NCI-H748 treated with DMSO at 0.1 percent for 48 hours (cell line): ENCODE measurements at places on chromosomes 13 and 19.

DNA sequence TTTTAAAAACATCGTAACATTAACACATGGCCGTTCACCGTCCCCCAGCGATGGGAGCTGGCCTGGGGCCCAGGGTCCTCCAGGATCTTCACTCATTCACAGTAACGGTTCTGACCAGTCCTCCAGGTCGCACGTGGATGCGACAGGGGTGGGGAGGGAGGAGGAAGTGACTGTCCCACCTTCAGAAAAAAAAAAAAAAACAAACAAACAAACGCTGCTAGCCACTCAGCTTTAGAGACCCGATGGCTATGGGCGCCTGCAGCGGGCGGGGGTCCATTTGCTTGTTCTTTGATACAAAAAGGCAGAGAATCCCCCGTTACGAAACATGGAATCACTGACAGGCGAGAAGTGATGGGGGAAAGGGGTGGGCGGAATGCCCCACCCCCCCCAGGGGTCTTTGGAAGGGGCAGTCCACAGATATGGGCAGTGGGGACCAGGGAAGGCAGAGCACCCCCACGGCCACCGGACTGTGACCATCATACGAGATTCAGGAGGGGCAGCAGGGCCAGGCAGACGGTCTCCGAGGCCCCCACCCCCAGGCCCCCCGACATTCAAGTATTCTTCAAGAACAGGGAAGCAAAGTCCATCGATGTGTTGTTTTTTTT lies 13.3 kb downstream of the MKNK2 start:
- no peak for DNase-seq

DNA sequence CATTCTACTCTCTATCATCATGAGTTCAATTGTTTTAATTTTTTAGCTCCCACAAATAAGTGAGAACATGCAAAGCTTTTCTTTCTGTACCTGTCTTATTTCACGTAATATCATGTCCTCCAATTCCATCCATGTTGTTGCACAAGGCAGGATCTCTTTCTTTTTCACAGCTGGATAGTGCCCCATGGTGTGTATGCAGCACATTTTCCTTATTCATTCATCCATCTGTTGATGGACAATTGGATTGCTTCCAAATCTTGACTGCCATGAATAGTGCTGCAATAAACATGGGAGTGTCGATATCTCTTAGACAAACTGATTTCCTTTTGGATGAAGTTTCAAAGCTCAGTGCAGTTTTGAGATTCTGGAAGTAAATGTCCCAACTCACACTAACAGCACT lies 326.9 kb downstream of the FGF9 start:
- peak; percentile 98 for DNase-seq

GRCh38 chr13:73833325-73834070 lies 300.7 kb downstream of the KLF12 start:
- no peak for DNase-seq

DNA sequence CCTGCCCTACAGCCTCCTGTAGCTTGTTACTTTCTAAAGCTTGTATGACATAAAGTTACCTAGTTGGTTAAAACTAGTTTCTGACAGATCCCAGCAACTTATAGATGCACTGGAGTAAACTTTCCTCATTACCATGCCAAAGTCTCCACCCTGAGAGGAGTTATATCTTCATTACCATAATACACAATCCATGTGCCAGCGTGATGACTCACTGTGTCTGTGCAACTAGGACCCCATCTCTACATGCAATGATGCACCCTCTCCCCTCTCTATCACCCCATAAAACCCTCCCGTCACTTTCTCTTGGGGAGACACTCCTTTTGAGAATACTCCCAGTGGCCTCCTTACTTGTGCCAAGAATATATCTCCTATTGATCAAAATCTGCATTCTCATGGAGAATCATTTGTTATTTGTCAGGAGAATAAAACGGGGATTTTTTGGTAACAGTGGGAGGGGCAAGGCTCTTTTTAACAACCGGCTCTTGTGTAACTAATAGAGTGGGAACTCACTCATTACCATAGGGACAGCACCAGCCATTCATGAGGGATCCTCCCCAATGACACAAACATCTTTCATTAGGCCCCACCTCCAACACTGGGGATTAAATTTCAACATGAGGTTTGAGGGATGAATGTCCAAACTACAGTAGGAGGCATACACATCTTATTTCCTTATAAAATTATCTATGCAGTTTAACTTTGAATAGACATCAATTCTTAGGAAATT lies 235.1 kb upstream of the ATXN8OS start:
- DNase-seq = no peak

DNA sequence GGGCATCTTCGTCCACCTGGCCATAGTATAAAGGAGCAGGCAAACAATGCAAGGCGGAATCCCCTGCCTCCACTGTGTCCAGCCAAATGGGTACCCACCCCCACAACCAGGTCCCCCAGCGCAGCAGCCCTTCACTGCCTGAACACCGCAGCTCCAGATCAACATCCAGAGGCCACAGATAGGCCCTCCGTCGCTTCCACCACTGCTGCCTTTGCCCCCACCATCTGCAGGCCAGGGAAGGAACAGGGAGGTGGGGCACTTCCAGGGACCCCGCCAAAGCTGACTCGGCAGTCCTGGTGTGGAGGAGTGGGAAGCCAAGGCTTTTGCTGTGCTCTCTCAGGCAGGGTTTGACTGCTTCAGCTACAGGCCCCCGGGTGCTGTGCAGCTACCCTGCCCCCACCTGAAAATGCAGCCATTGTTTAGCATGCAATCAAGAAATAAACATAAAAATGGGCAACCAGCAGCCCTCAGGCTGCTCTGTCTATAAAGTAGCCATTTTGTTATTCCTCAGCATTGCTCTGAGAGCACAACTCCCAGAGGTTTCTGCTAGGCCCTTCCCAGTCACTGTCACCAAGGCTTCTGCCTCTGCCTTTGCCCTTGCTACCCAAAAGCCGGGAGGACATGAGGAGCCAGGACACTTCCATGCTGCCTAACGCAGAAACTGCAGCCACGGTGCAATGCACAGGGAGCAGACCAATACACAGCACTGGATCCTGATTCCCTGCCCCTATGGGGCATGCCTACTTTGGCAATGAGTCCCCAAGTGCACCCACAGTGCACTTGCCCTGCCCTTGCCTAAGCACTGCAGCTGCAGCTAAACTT lies 733.2 kb upstream of the KLHL1 start:
- no peak for DNase-seq

GRCh38 chr13:40271271-40271885 lies 395.1 kb downstream of the FOXO1 start:
- DNase-seq = no peak

DNA sequence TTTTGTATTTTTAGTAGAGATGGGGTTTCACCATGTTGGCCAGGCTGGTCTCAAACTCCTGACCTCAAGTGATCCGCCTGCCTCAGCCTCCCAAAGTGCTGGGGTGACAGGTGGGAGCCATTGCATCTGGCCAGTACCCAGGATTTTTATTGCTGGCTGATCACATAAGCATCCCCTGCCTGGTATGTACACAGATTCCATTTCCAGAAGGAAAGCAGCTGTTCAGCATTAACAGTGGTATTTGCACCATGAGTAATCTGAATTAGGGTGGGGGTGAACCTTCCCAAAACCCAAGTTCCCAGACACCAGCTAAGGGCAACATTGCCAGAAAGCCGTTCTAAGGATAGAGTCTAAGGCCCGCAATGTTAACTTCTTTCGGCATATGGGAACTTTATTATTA lies 7.3 kb downstream of the ZNF555 start:
- DNase-seq = no peak

- DNase-seq = no peak
Measured at GRCh38 chr19:53183146-53183764, 9.9 kb downstream of the ZNF665 start.

DNA sequence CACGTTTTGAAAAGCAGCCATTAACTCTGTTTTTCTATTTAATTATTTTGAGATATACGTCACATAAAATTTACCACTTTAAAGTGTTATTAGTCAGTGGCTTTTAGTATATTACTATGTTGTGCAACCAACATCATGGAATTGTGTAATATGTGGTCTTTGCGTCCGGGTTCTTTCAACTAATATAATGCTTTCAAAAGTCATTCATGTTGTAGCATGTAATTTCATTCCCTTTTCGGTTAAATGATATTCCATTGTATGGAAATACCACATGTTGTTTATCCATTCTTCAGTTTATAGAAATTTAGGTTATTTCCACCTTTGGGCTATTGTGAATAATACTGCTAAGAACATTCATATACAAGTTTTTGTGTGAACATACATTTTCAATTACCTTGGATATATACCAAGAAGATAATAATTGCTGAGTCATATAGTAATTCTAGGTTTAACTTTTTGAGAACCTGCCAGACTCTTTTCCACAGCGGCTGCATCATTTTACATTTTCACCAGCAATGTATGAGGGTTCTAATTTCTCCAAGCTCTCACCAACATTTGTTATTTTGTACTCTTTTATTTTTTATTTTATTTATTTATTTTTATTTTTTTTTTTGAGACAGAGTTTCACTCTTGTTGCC lies 28.1 kb upstream of the CLDN10 start:
- DNase-seq = no peak

- no peak for DNase-seq
Measured at GRCh38 chr13:110215606-110216005, 91.4 kb downstream of the COL4A1 start.

DNA sequence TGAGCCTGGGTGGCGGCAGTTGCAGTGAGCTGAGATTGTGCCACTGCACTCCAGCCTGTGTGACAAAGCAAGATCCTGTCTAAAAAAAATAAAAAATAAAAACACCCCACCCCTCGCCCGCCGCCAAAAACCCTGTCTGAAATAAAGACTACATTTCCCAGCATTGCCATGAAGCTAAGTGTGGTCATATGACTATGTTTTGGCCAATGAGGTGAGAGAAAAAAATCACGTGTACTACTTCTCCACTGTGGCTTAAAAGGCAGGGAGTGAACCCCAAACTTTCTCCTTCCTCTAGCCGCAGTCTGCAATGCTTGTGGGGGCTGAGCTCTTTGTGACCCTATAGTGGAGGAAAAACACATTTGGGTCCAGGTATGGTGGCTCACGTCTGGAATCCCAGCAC lies 54.9 kb downstream of the COLGALT1 start:
- no peak for DNase-seq

- DNase-seq = no peak
Measured at GRCh38 chr13:86324191-86324590, 525.0 kb upstream of the SLITRK6 start.

DNA sequence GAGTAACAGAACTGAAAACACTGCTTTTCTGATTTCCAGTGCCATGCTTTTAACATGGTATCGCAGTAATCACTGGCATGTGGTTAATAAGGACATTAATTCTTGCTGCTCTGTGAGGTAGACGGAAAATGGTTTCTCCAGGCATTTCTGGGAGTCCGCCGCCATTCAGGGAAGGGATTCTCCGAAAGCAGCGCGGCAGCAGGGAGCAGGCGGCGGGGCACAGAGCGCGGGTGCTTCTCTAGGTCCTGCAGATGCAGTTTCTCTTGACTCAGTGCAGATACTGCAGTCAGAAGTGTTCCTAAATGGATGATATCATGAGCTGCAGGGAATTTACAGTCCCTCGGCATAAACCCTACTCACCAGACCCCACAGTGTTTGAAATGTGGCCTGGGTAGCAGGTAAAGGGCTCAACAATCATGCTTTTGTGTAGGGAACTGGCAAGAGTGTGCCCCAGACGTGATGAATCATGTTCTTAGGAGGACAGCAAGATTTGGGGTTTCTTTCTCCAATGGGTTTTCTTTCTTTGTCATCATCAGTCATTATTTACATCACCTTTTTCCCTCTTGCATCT lies 338.6 kb upstream of the ARGLU1 start:
- no peak for DNase-seq

- no peak for DNase-seq
Measured at GRCh38 chr19:58385891-58386575, 1.0 kb upstream of the RPS5 start.

- peak; percentile 61 for DNase-seq
Measured at GRCh38 chr19:13057147-13057572, 45.5 kb downstream of the LYL1 start.

DNA sequence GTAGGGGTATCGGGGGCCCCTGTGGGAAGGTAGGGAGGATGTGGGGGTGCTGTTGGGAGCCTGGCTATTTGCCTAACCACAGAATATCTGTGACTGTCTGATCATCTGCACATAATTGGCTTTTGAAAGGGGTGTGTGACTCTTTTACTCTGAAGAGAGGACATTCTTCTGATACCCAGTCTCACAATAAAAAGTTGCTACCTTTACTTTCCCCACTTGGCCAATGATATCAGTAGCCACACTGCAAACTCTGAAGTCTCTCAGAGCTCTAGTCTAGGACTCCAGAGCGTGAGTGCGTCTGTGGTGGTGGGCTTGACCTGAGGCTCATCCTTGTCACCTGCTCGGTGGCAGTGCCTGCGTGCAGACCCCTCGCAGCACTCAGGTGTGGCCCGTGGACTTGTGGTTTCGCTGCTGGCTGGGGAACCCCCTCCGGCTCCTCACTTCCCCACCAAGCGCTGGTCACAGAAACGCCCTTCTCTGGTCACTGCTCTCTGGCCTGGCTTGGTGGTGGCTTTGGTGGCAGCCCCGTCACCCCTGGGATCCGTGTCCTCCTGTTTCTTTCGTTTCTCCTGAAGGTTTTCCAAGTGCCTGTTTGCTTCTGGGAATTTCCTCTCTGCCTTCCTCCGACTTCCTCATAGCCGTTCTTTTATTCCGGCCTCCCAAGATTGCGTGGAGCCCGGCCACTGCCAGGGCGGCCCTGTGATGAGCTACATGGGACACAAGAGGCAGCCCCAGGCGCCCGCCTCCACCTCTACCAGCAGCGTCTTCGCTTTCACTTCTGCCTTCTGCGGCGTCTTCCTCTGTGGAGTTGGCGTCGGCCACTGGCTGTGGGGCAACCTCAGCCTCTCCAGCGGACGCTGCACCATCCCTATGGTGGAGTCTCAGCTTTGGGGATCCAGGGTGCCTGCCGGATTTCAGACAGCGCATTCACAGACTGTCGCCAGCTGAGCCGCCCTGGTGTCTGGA lies 78.0 kb downstream of the ATP11A start:
- no peak for DNase-seq

DNA sequence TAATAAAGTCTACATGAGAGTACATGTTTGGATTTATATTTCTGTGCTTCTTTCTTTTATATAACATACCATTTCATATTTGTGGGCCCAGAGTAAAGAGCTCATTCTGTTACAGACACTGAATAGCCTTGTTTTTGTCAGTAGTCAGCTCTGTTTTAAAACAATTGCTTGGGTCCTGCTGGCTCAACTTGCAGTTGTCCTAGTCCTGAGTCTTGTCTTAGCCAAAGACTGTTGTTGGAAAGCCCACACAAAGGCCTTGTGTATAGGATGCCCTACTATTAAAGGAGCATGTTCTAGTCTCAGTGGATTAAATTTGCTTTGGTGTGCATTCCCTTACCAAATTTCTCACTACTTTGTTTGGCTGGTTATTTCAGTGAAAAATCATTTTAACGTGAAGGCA lies 3.8 kb upstream of the KCNRG start:
- no peak for DNase-seq

- DNase-seq = no peak
Measured at GRCh38 chr13:111316161-111316730, 4.2 kb upstream of the TEX29 start.

GRCh38 chr19:46155237-46155636 lies 7.2 kb downstream of the IGFL2 start:
- DNase-seq = no peak
